GM12878 (cell line): ENCODE measurements at places on chromosomes 12 and 14.
A peak's percentile ranks its signal among the peaks of the same experiment; 100 is the strongest.

DNA sequence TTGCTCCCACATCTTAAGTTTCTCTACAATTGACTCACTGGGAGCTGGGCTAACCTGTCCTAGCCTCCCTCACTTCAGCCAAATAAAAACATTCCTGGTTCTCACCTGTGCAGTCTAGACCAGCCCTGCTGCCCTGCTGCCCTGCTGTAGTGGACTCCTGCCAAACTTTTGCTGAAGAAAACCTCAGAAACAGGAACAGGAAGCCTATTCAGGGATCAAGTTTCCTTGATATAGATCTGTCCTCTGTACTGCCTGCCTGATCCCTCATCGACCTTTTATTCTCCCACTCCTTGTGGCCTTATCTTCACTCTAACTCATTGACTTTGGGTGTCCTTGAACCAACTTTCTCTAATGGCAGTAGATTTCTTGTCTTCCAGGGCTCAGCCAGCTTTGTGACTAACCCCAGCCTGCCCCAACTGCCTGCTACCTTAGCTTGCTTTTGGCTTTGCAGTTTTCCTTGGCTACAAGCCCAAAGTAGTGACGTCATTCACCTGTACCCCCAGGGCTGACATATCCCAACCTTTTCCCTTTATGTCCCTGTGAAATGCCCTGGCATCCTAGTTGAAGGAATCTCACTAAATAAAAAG, 234.8 kb downstream of the DUSP6 start:
- DNase-seq = no peak

- DNase-seq = no peak
Observed at GRCh38 chr12:11555743-11556625, 93.5 kb upstream of the ETV6 start.

- DNase-seq = no peak
Observed at GRCh38 chr12:123024819-123025391, 44.4 kb downstream of the ARL6IP4 start.

DNA sequence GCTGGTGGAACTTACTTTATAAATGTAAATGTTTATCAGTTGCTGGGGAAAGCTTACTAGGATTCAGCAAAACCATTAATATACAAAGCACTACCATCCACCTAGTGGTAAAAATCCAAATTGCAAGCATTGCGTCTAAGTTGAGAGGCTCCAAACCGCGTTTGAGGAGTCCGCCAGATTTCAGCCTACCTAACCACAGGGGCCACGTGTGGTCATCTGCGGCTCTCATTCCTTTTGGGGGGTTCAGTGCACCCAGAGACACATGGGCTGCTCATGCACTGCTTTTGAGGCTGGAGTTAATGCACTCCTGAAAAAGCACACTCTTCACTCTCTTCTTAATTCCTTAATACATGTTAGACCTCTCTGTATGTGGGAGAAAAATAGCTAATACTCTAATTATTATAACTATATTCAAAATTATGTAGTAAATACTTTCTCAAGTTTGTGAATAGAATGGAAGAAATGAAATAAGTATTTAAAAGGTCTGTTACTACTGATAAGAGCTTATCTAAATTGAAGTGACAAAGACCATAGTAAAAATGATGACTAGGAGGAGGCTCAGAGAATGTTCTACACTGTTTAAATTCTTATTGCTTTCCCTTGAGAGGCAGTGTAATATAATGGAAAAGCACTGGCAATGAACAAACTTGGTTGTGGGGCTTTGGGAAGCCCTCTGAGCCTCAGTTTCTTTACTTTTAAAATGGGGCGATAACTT, 41.4 kb upstream of the MANSC4 start:
- peak; percentile 48 for DNase-seq

- no peak for DNase-seq
Observed at GRCh38 chr12:1579651-1580435, 14.5 kb downstream of the FBXL14 start.

DNA sequence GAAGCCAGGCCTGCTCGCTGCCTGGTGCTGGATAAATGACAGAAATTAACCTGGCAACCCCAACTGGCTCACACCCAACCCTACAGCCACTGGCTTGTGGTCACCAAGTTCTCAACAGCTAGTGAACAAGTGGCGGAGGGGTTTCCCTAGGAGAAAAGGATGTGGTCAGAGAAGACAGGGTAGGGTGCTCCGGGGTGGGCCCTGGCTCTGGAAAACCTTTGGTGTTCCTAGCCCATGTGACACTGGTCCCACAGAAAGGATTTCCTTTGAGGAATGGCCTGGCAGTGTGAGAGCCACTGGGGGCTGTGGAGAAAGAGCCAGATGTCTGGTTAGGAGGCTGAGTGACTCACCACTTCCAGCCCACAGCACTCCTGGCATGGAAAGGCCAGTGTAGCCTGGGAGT, 8.7 kb downstream of the SYNE3 start:
- DNase-seq = no peak

DNA sequence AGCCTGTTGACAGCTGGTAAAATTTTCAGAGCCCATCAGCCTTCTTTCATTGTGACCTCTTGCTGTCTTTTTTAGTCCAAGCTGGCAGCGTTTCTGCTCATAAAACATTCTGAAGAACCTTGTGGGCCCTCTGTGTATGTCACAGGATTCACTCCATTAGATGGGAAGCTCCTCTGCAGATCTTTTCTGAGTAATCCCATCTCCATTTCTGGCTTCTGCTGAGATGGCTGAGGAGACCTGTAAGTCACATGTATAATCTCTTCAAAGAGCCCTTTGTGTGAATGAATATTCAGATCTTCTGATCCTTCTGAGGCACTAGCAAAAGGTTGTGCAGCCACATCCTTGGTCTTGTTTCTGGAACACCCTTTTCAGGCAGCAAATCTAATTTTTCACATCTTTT, 2.8 kb downstream of the RXYLT1 start:
- no peak for DNase-seq

DNA sequence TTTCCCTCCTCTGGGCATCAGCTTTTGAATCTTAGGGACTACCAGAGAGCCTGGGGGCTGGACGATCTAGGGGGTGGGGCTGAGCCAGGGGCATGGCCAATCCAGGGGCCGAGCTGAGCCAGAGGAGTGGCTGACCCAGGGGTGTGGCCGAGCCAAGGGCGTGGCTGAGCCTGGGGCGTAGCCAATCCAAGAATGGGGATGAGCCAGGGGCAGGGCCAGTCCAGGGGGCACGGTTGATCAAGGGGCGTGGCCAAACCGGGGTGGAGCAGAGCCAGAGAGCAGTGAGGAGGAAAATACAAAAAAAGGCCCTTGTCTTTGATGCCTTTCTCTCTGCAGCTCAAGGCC, 219.3 kb upstream of the NOS1 start:
- no peak for DNase-seq

DNA sequence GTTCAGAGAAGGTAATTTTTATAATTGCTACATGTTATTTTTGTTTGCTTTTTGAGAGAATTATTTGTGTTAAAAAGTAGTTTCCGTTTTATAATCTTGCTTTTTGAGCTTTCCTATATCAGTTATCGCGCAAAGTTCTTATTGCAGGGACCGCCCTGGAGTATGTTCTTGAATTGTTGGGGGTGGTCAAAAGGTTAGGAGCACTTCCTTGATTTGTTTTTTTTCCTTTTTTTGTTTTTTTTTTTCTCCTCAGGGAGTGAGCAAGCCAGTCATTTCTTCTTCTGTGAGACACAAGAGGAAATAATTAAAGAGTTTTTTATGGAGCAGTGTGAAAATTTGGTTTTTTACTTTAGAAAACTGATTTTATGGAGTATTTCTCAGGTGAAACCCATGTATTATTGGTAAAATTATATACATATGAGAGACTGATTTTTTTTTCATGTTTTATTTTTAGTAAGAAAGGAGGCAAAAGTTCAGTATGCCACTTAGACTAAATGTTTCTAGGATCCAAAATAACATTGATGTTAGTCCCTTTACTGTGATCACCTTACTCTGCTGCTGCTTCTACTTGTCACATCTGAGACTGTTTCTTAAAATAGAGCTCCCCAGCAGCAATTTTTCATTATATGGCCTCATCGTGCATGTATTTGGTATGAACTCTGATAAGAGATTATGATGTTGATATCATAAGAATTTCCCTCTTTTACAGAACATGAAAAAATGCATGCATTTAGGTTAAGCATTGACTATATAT, 26.6 kb downstream of the PLEKHA5 start:
- DNase-seq = no peak

DNA sequence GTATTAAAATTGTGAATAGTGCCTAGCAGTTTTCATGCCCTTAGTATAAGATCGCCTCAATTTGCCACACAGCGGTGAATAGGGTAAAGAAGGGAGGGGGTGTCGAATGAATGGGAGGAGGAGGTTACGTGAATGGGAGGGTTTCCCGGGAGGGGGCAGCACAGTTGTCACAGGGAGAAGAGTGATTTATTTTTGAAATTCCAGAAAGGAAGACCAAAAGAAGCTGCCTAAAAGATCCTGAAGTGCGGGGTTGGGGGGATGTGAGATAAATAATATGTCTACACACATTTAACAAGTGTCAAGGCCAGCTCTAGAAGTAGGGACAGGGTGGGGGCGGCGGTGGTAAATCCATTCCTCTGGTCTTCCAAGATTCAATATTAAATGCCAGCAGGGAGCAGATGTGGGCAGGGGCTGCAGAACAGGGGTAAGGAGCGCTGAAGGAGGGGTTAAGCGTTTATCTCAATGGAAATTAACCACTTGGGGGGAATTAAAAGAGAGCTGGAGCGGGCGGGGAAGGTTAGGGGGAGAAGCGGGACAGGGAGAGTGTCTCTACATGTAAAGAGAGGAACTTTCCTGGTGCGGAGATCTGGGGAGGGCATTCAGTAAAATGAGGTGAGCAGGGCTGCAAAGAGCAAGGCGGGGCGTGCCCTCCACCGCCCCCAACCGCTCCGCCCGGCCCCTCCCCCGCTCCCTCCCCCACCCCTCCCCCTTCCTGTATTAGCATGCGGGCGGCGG, 867 bp downstream of the C12orf42 start:
- DNase-seq = no peak

GRCh38 chr12:89069431-89069830, 282.9 kb downstream of the DUSP6 start:
- no peak for DNase-seq

- no peak for DNase-seq
Observed at GRCh38 chr14:49451938-49452337, 134.2 kb downstream of the RPS29 start.

- DNase-seq = peak; percentile 86
Observed at GRCh38 chr14:92846162-92846897, 52.2 kb downstream of the GOLGA5 start.

DNA sequence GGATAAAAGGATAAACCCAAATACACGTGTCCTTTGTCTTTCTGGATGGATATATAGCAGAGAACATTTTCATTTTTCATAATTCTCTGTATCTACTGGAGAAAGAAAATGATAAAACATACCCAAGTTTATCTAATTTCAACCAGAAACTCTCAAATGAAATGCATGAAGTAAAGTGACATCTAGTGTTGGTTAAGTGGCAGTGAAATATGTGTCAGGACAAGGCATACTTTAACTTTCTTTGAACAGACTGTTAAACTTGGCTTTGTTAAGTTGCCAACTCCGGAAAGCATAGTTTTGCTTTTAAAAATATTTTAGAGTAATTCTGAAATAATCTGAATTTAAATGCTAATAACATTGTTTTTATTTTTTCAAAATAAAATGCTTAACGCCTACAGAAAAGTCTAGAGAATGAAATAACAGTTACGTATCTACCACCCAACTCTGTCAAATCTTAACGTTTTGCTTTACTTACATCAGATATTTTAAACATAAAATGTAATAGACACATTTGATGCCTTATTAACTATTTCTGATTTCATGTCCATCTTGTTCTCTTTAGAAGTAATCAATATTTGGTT, 25.2 kb upstream of the NTN4 start:
- DNase-seq = no peak

DNA sequence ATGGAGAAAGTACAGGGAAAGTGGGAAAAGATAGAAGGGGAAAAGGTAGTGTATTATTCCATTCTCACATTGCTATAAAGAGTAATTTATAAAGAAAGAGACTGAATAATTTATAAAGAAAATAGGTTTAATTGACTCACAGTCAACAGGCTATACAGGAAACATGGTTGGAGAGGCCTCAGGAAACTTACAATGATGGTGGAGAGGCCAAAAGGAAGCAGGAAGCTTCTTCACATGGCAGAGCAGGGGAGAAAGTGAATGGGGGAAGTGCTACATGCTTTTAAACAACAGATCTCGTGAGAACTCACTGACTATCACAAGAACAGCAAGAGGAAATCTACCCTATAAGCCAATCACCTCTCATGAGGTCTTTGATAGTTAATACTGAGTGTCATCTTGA, 725.0 kb upstream of the FLRT2 start:
- no peak for DNase-seq

DNA sequence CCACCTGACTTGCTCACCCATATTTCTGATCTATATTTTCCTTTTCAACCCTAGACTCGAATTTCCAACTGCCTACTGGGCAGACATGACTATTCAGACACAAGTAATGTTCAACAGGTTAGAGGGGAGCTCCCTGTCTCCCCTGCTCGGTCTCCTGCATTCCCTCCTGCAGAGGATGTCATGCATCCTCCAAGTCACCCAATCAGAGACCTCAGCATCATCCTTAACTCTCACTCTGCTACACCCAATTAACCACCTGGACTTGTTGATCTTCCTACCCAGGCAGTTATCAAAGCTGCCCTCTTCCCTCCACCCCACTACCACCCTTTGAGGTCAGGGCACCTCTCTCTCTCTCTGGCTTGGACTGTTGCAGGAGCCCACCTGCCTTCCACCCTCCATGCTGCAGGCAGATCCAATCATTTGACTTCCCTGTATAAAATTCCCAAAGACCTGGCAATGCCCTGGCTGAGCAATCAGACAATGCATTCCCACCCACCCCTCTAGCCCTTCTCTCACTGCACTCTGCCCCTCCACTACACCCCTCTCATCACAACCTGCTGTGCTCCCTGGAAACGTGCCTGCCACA, 10.9 kb downstream of the FAIM2 start:
- no peak for DNase-seq

DNA sequence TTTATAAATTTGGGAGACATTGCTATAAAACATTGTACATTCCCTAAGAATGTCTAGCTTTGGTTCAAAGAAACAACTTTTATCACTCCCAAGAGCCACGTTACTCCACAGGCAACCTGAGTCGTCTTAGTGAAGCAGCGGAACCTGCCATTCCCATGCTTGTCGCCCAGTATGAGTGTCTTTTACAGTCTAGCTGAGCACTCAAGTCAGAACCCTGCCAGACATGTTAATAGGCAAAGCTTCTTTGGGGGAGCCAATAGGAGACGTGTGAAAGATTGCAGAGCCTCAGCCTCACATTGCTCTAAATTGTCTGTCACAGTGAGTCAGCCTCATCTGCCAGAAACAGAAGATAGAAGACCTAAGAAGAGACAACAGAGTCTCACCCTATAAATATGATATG, 541.6 kb upstream of the FLRT2 start:
- DNase-seq = no peak

DNA sequence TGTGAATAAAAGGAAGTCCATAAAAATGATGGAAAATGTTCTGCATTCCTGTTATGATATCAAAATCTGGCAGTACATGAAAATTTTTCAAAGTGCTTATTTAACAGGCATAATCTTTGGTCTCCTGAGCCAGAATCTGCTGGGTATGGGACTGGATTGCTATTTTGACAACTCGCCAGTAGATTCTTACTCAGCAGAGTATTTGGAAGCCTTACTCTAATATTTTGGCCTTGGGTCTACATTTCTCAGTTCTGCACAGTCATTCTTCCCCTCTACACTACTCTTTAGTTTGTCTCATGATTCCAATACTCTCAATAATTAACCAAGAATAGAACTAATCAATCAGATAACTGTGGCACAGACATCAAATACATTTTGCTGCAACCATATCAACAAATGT, 1.1 kb upstream of the SLCO1B1 start:
- no peak for DNase-seq
